ENCODE measurements at places on chromosomes 4 and X. TPM values are rescaled to one million over a fixed set of nuclear protein-coding genes. Genes with fewer than 3 reads are reported as not detected.

The MMRN1 gene
- 17.1 TPM for total RNA-seq

The DUSP21 gene
- not detected for total RNA-seq

DNA sequence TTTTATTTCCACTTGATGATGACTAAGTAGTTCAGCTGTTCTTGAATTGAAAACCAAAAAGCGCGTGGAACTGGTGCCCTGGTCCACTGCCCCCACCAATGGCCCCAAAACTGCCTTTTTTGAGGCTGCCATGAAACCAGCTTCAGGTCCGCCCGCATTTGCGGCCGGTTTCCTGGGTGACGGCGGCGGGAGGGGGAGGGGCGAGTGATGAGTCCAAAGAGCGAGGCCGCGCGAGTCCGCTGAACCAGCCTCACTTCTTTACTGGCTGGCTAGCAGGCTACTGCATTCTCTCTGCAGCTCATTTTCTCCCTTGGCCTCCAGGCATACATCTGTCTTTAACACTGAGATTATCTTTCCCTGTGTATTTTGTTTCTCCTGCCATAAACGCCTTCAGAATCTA, 72.9 kb upstream of the FABP2 start:
- no peak for DNase-seq
- no peaks in the 10 kb centered on the region for H3K36me3 ChIP-seq
- no peak overlapping the region for H3K4me3 ChIP-seq
- no peaks in the 10 kb centered on the region for H3K27me3 ChIP-seq
- H3K27ac ChIP-seq, result no peak overlapping the region

DNA sequence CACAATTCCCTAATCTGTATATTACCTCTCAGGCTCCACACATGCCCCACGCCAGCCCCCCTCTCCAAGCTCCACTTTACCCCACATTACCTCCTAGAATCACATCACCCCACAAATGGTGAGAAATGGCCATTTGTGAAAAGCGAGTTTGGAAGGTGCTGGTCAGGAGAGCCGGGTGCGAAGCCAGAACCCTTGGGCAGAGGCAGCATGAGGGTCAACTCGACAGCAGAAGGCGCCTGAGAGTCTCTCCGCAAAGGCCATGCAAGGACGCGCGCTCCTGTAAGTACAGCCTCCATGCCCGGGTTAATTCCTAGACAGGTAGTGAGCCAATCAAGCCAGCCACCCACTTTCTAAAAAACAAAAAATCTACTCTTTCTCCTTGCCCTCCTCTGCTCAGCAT, 42.4 kb downstream of the RHOXF2 start:
- H3K36me3 ChIP-seq, result no peaks in the 10 kb centered on the region
- no peaks in the 10 kb centered on the region for H3K4me1 ChIP-seq
- H3K4me3 ChIP-seq, result no peak overlapping the region
- H3K27me3 ChIP-seq, result no peaks in the 10 kb centered on the region

DNA sequence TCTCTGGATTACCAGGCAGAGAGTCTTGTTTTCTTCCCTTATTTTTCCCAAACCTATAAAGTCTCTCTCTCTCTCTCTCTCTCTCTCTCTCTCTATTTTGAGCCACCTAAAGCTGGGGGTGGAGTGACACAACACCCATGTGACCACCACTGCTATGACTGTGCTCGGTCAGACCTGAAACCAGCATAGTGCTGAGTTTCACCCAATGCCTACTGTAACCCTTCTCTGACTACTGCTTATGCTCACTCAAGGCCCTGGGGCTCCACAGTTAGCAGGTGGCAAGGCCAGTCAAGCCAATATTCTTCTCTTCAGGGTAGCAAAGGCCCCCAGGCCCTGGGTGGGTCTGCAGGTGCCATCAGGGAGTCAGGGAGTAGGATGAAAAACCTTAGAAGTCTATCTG, 114.7 kb upstream of the ARMCX2 start:
- H3K4me3 ChIP-seq, result no peak overlapping the region
- no peaks in the 10 kb centered on the region for H3K27me3 ChIP-seq
- DNase-seq, result no peak
- no peaks in the 10 kb centered on the region for H3K36me3 ChIP-seq
- no peak overlapping the region for H3K27ac ChIP-seq

GRCh38 chrX:129769467-129770154, 10.1 kb upstream of the SASH3 start:
- H3K27me3 ChIP-seq, result no peaks in the 10 kb centered on the region
- H3K27ac ChIP-seq, result no peak overlapping the region
- no peaks in the 10 kb centered on the region for H3K36me3 ChIP-seq
- no peak for DNase-seq
- H3K4me3 ChIP-seq, result no peak overlapping the region
- H3K4me1 ChIP-seq, result no peaks in the 10 kb centered on the region
